ENCODE measurements at places on chromosomes 3 and 15.
A peak's percentile ranks its signal among the peaks of the same experiment; 100 is the strongest.

DNA sequence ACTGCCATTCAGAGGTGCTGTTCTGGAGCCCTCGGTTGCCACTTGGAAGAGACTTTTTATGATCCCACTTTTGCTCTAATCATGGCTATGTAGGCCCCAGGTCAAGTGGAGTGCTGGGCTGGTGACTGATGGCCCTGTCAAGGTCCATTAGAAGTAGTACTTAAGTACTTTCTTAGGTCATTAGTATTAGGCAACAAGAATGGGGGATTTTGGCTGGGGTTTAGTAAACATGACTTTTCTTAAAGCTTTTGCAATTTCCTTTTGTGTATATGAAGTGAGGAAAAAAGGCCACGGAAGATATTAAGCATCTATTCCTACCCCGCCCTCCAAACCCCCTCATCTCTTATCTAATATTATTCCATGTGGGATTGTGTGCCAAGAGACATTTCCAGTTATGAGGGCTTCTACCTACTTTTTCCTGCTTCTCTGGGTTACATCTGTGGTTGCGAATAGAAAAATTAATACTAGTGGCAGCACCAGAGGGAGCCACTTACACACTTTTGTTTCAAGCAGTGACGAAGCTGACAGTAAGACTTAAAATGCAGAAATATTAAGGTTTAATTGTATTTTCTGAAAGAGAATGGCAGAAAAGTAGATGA is 13.9 kb downstream of the NLGN1 start:
- no peak for DNase-seq

GRCh38 chr3:18445401-18446148 is 20.4 kb upstream of the SATB1 start:
- peak; percentile 89 for DNase-seq

DNA sequence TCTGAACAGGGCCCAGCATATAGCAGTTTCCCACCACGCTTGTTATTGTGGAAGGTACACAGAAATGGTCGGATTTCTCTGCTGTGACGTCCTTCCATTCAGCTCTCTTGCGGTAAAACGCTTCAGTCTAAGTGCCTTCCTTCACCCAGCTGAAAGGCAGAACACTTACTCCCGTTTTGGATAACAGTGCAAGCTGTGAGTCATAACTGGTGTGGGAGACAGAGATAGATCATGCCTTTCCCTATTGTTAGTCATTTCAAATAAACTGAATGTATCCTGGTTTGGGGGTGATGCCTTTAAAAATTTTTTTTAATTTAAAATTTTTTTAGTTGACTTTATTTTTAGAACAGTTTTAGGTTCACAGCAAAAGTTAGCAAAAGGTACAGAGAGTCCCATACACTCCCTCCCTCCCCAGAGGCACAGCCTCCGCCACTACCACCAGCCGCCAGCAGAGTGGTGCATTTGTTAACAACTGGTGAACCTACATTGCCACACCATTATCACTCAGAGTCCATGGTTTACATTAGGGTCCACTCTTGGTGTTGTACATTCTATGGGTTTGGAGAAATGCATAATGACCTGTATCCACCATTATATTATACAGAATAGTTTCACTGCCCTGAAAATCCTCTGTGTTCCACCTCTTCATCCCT is 94.9 kb upstream of the NSMCE3 start:
- DNase-seq: no peak

DNA sequence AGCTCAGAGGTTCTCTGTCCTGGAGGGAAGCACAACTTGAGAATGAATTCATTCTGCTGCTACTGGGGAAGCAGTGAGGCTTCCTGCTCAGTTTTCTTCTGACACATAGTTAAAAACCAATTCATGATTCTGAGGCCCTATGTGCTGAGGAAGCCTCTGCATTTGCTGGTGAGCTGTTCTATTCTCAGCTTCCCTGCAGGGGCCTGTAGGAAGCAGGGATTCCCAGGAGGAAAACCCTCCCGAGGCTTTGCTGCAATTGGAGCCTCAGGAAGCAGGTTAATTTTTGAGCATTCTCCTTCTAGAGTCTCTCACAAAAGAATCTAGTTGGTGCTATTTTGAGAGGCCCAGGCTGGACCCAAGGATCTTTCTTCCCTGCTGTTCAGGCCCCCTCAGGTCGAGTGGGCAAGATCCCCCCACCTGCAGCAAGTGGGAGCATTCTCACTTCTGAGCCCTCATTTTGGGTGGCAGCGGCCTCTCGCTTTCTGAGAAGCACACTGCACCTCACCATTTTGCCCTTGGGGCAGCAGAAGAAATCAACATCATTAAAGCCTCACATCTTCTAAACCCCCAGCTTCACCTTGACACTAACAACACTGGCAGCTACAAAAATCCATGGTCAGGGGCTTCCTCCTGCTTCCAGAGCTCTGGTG is 197.5 kb upstream of the TSC22D2 start:
- no peak for DNase-seq
